ENCODE measurements at places on chromosomes 11 and 22.

GRCh38 chr11:74932169-74932568 lies 16.7 kb downstream of the XRRA1 start:
- no peak for DNase-seq

- DNase-seq: no peak
Observed at GRCh38 chr22:24833881-24834495, 28.0 kb downstream of the SGSM1 start.

DNA sequence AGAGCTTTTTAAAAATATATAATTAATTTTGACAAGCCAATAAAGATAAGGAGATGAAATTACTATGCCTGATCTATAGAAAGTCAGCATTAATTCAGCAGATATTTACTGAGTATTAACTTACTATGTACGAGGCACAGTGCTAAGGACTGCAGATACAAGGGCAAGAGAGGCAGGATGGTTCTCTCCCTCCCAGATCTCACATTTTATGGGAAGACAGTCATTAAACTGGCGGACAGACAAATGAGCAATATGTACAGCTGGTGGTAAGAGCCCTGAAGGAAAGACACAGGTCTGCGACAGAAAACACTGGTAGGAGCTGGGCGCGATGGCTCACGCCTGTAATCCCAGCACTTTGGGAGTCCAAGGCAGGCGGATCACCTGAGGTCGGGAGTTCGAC lies 36.8 kb downstream of the MCHR1 start:
- no peak for DNase-seq

DNA sequence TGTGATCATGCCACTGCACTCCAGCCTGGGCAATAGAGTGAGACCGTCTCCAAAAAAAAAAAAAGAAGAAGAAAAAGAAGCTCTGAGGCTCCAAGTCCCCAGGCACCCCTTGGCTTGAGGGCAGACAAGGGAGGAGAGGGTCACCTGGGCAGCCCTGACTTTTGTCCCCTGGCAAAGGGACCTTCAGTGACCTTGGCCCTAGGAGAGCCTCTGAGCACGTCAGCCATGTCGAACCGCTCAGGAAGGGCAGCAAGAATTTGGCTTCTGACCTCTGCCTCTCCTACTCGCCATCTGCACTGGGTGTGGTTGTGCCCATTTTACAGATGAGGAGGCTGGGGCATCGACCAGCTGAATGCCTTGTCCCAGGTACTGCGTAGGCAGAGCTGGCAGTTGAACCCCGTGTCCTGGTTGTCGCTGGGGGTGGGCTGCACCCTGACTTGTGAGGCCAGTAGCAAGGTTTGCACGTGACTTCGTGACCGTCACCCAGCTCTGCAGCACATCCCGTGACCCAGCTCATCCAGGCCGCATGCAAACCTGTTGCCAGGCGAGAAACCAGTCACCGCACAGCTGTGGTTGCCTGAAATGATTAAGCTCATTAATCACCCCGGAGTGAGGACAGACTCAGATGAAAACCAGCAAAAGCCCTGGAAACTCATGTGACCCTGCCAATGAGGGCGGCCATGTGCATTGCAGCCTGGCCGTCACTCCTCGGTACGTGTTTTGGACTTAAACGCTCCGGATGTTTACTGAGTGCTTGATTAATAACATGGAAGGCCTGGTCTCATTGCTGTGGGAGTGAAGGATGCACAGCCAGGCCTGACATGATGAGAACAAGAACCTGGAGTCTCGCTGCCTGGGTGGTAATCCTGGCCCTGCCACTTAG lies 47.7 kb upstream of the PPP6R3 start:
- DNase-seq: no peak

- no peak for DNase-seq
Observed at GRCh38 chr22:40334899-40335298, 11.4 kb upstream of the ADSL start.

- DNase-seq: no peak
Observed at GRCh38 chr11:104908186-104908531, 9.9 kb upstream of the CASP12 start.

DNA sequence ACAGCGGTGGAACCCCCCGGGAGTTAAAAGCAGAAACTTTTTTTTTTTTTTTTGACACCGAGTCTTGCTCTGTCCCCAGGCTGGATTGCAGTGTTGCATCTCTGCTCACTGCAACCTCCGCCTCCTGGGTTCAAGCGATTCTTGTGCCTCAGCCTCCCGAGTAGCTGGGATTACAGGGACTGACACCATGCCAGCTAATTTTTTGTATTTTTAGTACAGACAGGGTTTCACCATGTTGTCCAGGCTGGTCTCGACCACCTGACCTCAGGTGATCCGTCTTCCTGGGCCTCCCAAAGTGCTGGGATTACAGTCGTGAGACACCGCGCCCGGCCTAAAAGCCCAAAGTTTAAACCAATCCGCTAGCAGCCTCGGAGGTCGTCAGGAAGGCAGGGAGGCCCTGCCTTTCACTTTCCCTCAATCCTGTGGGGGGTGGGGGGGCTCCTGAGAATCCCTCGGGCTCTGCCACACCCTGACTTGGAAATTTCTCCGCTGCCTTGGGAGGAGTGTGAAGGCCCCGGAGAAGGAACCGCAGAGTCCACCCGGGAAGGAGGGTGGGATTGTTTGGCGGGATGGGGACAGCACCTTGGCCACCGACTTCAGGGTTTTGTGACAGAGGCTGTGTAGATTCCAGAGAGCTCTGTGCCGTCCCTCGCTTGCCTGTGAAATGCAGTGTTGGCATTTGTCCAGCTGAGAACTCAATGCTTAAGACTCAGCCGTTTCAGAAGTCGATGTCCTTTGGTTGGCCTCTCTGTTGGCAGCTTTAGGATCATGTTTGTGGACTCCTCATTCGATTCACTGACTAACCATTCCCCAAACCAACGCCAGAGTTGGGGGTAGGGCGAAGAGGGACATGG lies 1.0 kb downstream of the ARHGAP8 start:
- no peak for DNase-seq

- DNase-seq: peak; percentile 41
Observed at GRCh38 chr11:62930157-62930556, 9.0 kb upstream of the CHRM1 start.

DNA sequence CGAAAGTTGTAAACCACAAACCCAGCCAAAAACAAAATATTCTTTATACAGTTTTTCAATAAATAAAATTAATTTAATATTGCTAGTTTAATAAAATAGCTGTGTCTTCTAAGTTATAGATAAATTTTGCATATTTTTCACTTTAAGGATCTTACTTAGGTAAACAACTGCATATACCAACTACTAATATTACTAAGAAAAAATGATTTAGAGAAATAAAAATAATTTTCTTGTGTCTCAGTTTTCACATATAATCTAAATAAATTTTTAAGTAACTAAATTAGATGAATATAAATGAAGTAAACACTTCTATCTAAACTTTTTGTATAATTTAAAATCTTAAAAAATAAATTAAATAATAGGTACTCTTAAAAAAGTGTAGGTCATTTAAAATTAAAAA lies 67.1 kb upstream of the TOP3B start:
- DNase-seq: no peak

DNA sequence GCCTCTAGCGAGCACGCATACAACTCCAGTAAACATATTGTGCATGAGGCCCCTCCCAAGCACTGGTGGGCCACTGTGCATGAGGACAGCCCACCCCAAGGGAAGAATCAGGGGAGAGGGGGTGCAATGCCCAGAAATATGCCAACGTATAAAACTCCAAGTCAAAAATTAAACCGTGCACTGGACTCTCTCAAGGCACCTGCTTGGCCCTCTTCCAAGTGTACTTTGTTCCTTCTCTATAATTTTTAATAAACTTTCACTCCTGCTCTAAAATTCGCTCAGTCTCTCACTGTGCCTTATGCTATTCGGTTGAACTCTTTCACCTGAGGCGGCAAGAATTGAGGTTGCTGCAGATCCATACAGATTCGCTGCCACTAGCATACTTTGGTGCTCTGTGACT lies 465.3 kb upstream of the TENM4 start:
- DNase-seq: no peak

- no peak for DNase-seq
Observed at GRCh38 chr11:119525180-119525866, 102.4 kb upstream of the THY1 start.

GRCh38 chr11:85844439-85845123 lies 10.6 kb upstream of the CCDC83 start:
- no peak for DNase-seq

GRCh38 chr11:34907934-34908593 lies 8.1 kb downstream of the APIP start:
- no peak for DNase-seq

GRCh38 chr22:40035351-40035750 lies 40.6 kb downstream of the FAM83F start:
- no peak for DNase-seq

DNA sequence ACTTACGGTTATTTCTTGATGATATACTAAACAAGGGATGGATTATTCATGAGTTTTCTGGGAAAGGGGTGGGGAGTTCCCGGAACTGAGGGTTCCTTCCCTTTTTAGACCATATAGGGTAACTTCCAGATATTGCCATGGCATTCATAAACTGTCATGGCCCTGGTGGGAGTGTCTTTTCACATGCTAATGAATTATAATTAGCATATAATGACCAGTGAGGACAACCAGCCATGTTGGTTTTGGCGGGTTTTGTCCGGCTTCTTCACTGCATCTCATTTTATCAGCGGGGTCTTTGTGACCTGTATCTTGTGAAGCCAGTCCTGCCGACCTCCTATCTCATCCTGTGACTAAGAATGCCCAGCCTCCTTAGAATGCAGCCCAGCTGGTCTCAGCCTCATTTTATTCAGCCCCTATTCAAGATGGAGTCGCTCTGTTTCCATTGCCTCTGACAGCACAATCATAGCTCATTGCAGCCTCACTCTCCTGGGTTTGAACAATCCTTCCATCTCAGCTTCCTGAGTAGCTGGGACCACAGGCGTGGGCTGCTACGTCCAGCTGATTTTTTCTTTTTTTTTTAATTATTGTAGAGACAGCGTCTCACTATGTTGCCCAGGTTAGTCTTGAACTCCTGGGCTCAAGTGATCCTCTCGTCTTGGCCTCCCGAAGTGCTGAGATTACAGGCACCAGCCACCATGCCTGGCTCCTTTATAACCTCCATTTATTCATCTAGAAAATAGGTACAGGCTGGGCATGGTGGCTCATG lies 52.6 kb upstream of the EMID1 start:
- DNase-seq: no peak

DNA sequence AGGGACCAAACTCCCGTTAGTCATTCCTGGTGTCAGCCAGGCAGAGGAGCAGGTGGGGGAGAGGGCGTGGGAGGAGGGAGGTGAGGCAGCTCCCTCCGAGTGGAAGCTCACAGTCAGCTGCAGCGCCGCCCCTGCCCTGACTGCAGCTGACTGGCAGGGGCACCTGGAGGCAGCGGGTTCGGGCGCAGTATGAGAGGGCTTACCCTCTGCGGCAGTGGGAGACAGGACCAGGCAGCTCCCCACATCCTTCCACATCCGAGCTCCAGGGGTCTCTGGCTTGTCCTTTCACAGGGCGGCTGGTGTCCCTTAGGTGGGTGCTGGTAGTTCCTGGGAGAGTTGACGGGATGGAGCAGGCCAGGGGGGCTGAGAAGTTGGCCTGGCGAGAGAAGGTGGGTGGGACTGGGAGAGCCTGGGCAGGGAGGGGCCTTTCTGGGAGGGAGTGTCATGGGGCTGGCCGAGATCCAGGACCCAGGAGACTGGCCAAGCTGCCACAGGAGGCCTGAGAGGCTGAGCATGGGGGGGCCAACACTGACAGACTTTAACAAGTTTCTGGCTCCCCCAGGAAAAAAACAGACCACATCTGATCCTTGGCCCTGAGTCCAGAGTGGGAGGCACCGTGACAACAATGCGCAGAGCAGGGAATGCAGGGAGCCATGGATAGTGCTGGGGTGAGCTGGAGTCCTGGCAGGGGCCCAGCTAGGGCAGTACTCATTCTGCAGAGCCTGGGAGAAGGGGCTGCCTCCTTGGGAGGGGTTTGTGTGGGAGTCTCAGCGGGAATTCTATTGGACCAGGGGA lies 4.9 kb downstream of the ADORA2A start:
- peak; percentile 12 for DNase-seq

- no peak for DNase-seq
Observed at GRCh38 chr22:36901411-36902142, 11.9 kb upstream of the CSF2RB start.

DNA sequence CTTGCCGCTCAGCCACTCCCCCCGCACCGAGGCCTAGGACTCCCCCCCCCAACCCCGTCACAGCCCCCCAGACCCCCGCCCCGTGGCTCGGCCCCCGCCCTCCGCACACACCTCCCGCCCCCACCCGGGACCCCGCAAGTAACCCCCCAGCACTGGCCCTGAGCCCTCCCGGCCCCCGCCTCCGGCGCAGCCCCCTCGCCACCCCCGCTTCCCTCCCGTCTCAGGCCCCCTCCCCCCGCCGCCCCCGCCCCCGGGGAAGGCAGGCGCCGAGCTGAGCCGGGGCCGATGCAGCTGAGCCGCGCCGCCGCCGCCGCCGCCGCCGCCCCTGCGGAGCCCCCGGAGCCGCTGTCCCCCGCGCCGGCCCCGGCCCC lies 1.5 kb downstream of the SHANK3 start:
- no peak for DNase-seq

DNA sequence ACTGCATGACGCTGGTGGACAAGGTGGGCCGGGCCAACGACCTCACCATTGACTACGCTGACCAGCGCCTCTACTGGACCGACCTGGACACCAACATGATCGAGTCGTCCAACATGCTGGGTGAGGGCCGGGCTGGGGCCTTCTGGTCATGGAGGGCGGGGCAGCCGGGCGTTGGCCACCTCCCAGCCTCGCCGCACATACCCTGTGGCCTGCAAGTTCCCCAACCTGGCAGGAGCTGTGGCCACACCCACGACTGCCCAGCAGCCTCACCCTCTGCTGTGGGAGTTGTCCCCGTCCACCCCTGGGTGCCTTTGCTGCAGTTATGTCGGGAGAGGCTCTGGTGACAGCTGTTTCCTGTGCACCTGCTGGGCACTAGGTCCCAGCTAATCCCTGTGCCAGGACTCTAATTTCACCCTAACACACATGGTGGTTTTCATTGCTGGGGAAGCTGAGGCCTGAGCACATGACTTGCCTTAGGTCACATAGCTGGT lies 49.0 kb upstream of the PPP6R3 start:
- DNase-seq: no peak

GRCh38 chr22:45516923-45517675 lies 14.4 kb downstream of the FBLN1 start:
- DNase-seq: no peak

- no peak for DNase-seq
Observed at GRCh38 chr11:126502982-126503381, 147.5 kb downstream of the ST3GAL4 start.

DNA sequence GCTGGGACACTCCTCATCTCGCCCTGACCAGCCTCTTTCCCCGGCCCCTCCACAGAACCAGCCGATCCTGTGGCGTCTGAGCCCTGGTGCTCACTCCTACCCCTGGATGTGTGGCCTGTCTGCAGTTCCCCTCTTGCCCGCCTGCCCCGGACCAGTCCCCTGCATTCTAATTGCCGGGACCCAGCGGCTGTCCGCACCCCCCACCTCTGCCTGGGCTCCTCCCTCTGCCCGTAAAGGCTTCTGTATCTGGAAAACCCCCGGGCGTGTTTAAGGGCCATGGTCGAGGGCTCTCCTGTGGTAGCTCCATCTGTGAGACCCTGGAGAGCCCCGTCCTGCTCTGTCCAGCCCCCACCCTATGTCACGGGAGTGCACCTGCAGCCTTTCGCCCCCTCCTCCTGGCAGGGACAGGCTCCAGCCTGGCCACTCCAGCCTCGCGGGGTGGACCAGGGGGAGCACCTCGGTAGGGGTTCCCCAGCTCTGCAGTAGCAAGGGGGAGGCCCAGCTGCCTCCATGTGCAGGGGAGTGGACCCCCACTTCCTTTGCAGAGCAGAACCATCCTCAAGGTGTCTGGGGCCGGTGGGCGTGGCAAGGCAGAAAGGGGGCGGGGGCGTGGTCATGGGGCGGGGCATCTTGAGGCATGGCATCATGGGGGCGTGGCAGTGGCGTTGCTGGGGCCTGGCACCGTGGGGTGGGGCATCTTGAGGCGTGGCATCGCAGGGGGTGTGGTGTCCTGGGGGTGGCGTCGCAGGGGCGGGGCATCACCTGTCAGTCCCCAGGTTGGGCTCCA lies 430.4 kb downstream of the TBC1D22A start:
- DNase-seq: no peak
